Activated CD4-positive, alpha-beta T cell treated with anti-CD3 and anti-CD28 coated beads, Interleukin-2, amount 50 U/mL, for 1 hour (primary cell): ENCODE measurements at places on chromosomes 12 and 14.
A peak's percentile ranks its signal among the peaks of the same experiment; 100 is the strongest.

- no peak for DNase-seq
These were observed 1126.1 kb downstream of the TMEM121 start for GRCh38 chr14:106652494-106652893.

GRCh38 chr14:73524493-73524892 lies 12.4 kb upstream of the ACOT1 start:
- DNase-seq, result no peak

DNA sequence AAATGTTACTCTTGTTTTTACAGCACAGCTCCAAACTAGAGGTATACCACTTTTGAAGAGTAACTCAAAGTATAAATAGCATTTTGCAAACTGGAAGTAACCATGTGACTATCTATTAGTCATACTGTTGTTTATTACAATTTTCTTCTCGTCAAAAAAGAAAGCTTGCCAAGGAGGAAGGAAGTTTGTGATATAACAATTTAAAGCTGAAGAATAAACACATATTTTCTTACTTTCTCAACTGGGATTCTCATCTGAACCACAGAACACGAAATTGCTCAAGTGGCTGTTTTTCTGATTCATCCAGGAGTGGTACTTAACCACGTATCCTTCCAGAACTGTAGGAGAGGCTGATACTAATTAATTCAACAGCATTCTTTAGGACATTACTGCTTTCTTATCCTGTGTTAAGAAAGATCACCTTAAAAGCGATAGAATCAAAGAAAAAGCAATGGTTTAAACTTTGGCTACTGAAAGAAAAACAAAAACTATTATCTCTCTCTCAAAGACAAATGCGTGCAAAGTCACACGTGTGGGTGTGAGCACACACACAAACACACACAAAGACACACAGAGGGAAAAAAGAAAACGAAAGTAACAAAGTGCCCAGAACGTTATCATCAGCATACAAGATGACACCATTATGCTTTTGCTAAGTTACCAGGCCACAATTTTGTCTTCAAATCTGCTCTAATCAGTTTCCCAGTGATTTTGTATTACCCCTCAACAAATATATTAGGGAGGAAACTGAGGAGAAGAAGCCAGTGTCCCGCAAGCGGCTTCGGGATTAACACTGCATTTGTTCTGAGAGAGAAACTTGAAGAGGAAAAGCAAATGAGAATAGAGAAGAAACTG lies at the start of gene CLEC2B:
CLEC2B (minus strand) TSS at position 48 of the 855 bp plus-strand sequence.
- DNase-seq, result no peak

DNA sequence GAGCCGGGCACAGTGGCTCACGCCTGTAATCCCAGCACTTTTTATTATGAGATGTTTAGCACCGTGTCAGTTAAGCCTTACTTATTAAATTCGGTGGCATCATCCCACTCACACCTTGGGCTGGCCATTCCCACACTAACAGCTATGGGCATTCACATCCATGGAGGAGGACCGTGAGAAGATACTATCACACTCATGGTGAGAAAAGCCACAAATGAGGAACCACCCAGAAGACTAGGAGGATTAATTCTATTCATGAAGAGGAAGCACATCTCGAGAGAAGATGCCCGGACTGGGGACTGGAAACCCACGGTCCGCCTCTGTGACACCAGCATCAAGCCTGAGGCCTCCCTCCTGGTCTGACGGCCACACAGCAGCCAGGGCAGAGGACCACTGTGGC lies 4.9 kb downstream of the CDC42BPB start:
- no peak for DNase-seq

GRCh38 chr12:5430641-5431603 lies 986 bp upstream of the NTF3 start:
- no peak for DNase-seq

GRCh38 chr14:86955771-86956354 lies 1037.1 kb downstream of the GALC start:
- DNase-seq, result no peak

DNA sequence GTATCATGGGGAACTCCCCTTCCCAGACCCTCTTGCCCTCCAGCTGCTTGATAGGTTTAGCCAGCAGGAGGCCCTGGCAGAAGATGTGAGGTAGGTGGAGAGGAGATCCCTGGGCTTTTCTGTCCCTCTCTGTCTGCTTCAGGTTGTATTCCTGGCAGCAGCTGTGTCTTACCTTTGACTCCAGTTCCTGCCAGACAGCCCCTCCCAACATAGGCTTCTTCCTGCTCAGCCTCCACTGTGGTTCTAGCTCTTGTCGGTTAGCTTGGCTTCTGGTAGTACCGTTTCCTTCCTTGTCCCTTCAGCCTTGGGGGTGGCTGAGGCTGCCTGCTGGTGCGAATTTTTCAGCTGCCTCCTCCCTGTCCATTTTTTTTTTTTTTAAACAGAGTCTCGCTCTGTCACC lies 215.7 kb upstream of the CRY1 start:
- no peak for DNase-seq

DNA sequence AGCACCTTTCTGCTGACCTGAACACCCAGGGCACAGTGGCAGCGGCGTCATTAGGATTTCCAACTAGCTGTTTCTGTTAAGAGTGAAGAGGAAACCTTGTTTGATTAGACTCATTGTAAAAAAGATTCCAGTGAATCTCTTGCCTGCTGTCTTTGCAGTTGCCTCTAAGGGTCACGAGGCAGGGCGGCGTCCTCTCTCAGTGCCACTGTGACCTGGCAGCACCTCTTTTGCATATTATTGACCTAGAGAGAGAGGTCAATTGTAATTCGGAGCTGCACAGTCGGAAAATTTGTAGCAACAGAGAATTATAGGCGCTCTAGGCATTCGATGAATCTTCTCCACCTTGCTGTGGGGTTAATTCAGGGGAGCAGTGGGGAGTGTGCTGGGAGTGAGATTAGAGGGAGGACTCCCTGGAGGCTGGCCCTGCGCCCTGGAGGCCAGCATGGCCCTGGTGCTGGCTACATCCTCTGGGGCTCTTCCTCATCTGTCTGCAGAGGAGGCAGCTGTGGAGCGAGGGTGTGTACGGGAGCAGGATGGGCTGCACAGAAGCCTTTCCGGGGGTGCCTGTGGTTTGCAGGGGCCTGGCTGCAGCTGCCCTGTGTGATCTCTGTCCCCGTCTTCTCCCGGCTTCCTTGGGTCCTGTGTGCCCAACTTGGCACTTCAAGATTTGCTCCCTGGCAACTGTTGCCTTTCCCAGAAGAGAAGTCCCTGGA lies 14.3 kb downstream of the PACS2 start:
- no peak for DNase-seq

DNA sequence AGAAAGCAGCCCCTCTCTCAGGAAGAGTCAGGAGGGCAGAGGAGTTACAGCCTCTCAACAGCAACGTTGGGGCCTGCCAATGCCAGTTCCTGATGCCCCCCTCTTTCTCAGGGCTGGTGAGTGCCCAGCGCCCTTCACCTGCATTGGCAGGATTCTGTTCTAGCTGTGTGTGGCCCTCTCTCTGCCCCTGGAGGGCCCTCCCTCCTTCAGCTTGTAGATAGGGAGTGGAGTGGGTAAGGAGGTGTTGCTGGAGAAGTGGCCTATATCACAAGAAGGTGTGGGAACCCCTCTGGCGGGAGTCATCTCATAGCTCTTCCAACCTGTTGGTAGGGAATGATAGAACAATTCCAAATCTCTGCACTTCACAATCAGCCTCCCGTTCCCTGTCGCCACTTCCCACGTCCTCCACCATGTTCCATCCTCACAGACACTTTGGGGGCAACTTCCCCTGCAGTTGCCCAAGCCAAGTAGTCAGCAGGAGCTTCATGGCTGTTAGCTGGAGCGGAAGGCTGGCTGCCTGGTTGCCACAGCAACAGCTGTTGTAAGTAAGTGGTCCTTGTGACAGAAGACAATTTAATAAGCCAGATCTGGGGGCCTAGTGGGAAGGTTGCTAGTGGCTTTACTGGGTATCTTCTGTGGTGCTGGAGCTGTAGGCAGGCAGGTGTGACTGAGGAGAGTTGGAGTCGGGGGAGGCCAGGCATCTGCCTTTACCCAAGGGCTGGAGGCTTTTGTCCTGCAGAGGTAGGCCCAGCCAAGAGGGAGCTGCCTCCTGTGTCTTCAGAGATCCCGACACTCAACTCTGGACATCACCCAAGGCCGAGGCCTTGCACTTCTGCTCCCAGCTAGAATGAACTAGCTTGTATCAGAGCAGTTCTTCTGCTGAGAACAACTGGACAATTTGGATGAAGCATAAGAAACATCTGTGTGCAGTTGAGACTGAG lies 38.4 kb downstream of the GALNT16 start:
- DNase-seq, result no peak

GRCh38 chr14:56759633-56760032 lies 50.6 kb downstream of the OTX2 start:
- no peak for DNase-seq

GRCh38 chr14:52269982-52270381 lies 2.5 kb downstream of the PTGDR start:
- no peak for DNase-seq

GRCh38 chr14:77654001-77654441 lies 37.6 kb upstream of the SPTLC2 start:
- DNase-seq, result no peak

DNA sequence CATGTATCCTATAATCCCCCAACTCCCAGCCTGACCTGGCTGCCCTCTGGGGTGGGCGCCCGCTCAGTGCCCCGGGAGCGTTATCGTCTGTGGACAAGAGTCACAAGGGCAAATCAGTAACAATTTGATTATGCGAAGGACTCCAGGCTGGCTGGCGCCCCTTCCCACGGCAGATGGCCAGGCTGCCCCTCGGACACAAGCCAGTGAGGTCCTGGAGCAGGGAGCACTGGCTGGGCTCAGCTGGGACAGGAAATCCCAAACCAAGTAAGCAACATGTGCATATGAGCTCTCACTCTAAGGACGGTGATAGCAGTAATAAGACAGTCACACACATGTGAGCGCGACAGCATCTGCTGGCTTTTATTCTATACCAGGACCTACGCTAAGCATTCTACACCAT lies 59.3 kb upstream of the FAM222A start:
- DNase-seq, result no peak

DNA sequence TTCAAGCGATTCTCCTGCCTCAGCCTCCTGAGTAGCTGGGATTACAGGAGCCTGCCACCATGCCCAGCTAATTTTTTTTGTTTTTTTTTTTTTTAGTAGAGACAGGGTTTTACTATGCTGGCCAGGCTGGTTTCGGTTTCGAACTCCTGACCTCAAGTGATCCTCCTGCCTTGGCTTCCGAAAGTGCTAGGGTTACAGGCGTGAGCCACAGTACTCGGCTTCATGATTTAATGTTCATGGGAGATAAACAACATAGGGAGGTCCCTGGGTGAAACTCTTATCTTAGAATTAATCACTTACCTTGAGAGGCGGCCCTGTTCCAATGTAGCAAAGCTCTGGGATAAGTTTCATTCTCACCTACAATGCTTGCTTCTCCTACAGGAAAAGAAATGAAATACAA lies 48.3 kb downstream of the SEL1L start:
- DNase-seq, result no peak

- no peak for DNase-seq
These were observed 27.0 kb downstream of the PDE6H start for GRCh38 chr12:14999695-15000365.

DNA sequence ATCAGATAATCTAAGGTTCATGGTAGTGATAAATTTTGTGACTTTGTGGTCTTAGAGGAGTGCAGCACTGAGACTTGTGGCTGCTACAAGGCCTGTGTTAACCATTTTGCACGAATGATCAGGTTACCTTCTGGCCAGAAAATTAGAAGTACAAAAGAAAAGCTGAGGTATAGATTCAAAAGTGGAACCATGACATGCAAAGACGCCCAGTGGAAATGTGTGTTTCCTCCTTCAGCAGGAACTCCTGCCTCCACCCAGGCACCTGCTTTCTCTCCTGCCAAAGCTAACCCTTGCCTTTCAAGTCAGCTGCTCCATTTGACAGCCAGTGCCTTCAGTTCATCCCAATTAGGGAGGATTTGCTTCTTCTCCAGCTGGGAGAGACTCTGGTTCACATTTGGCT lies 10.1 kb downstream of the PDE6H start:
- DNase-seq, result no peak

- DNase-seq, result no peak
These were observed 316.0 kb downstream of the CCDC91 start for GRCh38 chr12:28506271-28506670.

GRCh38 chr14:72617391-72618031 lies 276.4 kb downstream of the DPF3 start:
- no peak for DNase-seq

GRCh38 chr14:100203962-100204834 lies 34.7 kb upstream of the YY1 start:
- no peak for DNase-seq

- DNase-seq, result no peak
These were observed 7.2 kb downstream of the NAB2 start for GRCh38 chr12:57096099-57096572.

GRCh38 chr12:130686511-130686991 lies 29.5 kb downstream of the RIMBP2 start:
- no peak for DNase-seq

DNA sequence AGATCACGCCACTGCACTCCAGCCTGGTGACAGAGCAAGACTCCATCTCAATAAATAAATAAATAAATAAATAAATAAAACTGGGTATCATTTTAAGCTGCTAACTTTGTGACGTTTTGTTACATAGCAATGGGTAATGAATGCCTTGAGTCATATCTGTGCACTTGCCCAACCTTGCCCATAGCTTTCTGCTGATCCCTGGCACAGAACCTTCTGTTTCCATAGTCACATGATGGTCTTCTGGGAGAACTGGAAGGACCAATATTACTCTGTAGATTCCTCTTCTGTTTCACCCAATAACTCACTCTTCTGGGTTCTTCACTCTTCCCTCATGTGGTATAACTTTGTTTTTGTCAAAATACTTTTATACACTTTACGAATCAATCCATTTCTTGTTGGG lies 140.8 kb downstream of the SCARB1 start:
- no peak for DNase-seq

- DNase-seq, result no peak
These were observed 263.7 kb downstream of the BMP4 start for GRCh38 chr14:53692885-53693284.

- no peak for DNase-seq
These were observed 215.1 kb upstream of the FAR2 start for GRCh38 chr12:28933864-28934527.

GRCh38 chr14:99191395-99192027 lies 80.5 kb downstream of the BCL11B start:
- peak; percentile 41 for DNase-seq

- DNase-seq, result no peak
These were observed 47.1 kb downstream of the ARF6 start for GRCh38 chr14:49939884-49940510.

GRCh38 chr12:19434538-19434937 lies 4.8 kb upstream of the AEBP2 start:
- DNase-seq, result no peak

- DNase-seq, result no peak
These were observed 86.3 kb upstream of the TMTC2 start for GRCh38 chr12:82600379-82600778.

GRCh38 chr12:88132392-88132791 lies 9.5 kb downstream of the CEP290 start:
- DNase-seq, result no peak
